ENCODE measurements at places on chromosomes 11 and 22.

DNA sequence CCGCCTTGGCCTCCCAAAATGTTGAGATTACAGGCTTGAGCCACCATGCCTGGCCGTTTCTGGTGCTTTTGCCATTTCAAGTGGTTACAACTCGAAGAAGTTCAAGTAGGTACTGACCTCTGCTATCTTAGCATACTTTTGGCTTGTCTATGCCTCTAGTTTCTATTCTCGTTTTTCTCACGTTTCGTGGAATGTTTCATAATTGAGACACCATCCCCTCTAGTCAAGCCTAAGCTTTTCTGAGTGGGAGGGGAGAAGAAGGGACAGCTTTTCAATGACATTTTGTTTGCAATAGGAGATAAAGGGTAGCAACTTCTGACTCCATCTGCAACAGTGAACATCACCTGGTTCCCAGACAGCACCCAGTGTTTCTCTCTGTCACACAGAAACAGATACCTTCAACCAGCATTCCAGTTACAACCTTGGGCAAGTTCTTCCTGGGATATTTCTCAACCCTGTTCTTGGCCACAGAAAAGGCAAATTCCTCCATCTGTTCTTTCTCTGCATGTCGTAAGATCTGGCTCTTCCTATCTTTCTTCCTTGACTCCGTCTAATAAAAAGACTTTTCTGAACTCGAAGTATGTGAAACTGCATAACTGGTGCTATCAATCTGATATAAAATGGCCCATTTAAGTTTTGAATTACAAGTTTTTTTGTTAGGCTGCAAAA is 25.5 kb downstream of the DDI1 start:
- H3K36me3 ChIP-seq: no peaks in the 10 kb centered on the region
- H3K4me3 ChIP-seq: no peak overlapping the region
- peaks cover 11% of the 10 kb centered on the region for H3K27me3 ChIP-seq
- no peak overlapping the region for H3K27ac ChIP-seq
- DNase-seq: no peak

GRCh38 chr11:61118004-61118403 is 15.7 kb downstream of the CD5 start:
- H3K36me3 ChIP-seq: no peaks in the 10 kb centered on the region
- H3K27ac ChIP-seq: no peak overlapping the region
- DNase-seq: no peak
- no peaks in the 10 kb centered on the region for H3K4me1 ChIP-seq
- no peak overlapping the region for H3K4me3 ChIP-seq

DNA sequence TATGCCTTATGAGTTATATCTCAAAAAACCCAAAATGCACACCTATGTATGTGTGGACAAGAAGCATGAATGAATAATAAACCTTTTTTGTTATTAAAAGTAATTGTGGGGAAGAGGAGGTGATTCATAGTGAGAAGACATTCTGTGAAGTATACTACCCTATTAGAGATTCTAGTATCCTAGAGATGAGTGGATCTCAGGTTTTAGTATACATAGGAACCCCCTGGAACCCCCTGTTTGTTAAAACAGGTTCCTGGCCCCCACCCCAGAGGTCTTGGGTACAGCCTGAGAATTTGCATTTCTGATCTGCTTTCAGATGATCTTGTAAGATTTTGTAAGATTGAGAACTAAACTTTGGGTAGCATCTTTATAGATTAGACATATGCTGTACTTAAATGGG is 17.5 kb downstream of the NUCB2 start:
- H3K4me3 ChIP-seq: no peak overlapping the region
- H3K36me3 ChIP-seq: peaks cover 10% of the 10 kb centered on the region
- H3K4me1 ChIP-seq: peaks cover 19% of the 10 kb centered on the region
- no peak overlapping the region for H3K27ac ChIP-seq

GRCh38 chr22:49151256-49152126 is 676.2 kb downstream of the BRD1 start:
- no peak for DNase-seq
- no peaks in the 10 kb centered on the region for H3K4me1 ChIP-seq
- peaks cover 28% of the 10 kb centered on the region for H3K27me3 ChIP-seq
- H3K27ac ChIP-seq: no peak overlapping the region

GRCh38 chr11:63813563-63814382 is 517 bp downstream of the SPINDOC start:
- H3K4me3 ChIP-seq: peak overlapping the region; percentile 83
- H3K27ac ChIP-seq: peak overlapping the region; percentile 69
- H3K36me3 ChIP-seq: peaks cover 5% of the 10 kb centered on the region
- no peak for DNase-seq
- H3K4me1 ChIP-seq: peaks cover 36% of the 10 kb centered on the region

- peaks cover 35% of the 10 kb centered on the region for H3K4me1 ChIP-seq
- H3K4me3 ChIP-seq: no peak overlapping the region
- no peak for DNase-seq
- no peak overlapping the region for H3K27ac ChIP-seq
- H3K36me3 ChIP-seq: peaks cover 5% of the 10 kb centered on the region
- peaks cover 72% of the 10 kb centered on the region for H3K27me3 ChIP-seq
Observed at GRCh38 chr11:122979815-122980595, 1.6 kb downstream of the BSX start.

DNA sequence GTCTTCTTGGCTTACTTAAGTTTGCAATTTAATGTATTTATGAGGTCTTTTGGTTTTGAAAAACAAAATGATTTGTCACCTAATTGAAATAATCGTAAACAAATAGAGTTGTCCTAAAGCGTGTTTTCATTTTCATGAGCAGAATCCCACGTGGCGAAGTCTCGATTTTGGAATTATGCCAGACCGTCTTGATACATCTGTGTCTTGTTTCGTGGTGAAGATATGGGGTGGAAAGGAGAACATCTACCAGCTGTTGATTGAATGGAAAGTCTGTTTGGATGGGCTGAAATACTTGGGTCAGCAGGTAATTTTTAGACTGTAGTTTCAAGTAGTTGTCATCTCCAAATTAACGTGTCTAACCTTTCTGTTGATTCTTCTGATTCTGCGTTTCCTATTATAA is 64.7 kb downstream of the UVRAG start:
- H3K36me3 ChIP-seq: peaks cover 8% of the 10 kb centered on the region
- no peaks in the 10 kb centered on the region for H3K27me3 ChIP-seq
- no peak overlapping the region for H3K4me3 ChIP-seq
- no peak overlapping the region for H3K27ac ChIP-seq
- H3K4me1 ChIP-seq: no peaks in the 10 kb centered on the region

DNA sequence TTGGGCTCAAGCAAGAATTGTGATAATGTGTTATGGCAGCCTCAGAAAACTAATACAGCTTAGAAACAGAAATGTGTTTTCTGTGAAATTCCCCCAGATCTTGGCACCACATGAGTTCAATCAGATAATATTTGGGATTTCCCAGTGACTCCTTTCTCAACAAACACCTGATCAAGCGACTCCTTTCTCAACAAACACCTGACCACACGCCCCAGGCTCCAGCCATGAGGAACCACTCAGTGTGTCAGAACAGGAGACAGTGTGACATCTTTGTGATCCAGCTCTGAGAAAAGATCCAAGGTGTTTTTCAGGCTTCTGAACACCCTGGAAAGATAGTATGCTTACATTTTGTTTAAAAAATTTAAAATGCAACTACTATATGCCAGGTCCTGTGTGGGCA is 1.9 kb upstream of the UVRAG start:
- H3K4me3 ChIP-seq: no peak overlapping the region
- H3K4me1 ChIP-seq: peaks cover 15% of the 10 kb centered on the region
- H3K36me3 ChIP-seq: no peaks in the 10 kb centered on the region
- H3K27me3 ChIP-seq: no peaks in the 10 kb centered on the region
